ENCODE measurements at places on chromosomes 11 and 22. TPM values are rescaled to one million over a fixed set of nuclear protein-coding genes. Genes with fewer than 3 reads are reported as not detected.

DNA sequence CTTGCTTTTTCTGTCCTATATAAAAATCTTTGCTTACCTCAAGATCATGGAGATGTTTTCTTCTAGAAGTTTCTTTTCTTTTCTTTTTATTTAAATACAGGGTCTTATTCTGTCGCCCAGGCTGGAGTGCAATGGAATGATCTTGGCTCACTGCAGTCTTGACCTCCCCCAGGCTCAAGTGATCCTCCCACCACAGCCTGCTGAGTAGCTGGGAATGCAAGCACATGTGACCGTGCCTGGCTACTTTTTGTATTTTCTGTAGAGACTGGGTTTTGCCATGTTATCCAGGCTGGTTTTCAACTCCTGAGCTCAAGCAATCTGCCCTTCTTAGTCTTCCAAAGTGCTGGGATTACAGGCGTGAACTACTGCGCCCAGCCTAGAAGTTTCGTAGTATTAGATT lies 45.3 kb downstream of the USP35 start:
- DNase-seq, result no peak

The KLHDC7B gene
- not detected for total RNA-seq

DNA sequence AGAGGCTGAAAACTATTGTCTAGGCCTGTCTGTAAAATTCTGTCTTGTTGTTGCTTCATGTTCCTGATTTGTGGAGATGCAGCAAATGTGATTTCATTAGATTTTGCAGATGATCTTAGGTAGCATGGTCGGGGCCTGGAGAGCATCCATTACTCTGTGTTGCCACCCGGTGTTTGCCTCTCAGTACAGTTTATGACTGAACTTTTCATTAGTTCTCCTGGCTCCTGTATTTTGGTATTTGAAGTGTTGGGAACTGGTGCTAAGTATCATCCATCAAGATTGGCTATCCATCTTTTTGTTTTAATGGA lies 7.7 kb downstream of the YWHAH start:
- no peak for DNase-seq

- no peak for DNase-seq
These were observed 115.4 kb downstream of the KIAA1671 start for GRCh38 chr22:25067851-25068421.

DNA sequence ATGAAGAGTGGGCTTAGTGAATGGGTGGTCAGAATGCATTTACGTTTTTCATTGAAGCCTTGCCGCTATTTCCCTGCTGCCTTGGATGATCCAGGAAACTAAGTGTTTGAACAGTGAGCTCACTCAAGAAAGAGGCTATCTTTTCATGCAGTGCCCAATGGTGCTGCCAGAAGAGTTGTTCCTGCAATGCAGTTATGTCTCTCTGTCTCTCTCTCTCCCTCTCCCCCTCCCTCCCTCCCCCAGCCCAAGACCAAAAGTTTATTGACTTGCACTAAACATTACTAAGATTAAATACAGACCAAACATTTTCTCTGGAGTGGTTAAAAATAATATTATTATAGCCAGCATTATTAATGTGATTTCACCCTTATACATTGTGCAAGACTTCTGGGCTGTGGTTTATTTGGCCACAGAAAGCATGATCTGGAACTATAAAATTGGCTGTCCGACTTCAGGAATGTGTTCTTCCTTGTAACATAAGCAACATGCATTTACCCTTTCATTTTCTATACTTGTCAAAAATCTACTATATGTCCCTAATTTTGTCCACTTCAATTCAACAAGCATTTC lies 6.6 kb upstream of the FUT4 start:
- no peak for DNase-seq

DNA sequence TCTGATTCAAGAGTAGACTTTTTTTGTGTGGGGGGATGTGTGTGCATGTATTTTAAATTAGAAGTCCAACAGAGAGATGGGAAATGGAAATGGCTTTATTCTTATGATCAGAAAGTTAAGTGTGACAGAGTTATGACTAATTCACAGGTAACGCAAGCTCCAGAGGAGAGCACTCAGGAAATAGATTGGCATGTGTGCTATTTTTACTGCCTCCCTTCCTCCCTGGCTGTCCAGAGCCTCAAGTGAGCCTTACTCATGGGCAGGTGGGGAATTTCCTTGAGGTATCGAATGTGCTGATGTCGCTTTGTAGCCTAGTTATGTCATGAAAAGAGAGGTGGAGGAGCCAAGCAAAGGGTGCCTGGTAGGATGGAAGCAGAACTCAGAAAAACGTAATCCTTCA lies 70.3 kb upstream of the BDNF start:
- no peak for DNase-seq
